IPS DF 6.9 (cell line): ENCODE measurements at places on chromosomes 13 and 19.

GRCh38 chr13:59112221-59112718 is 1051.5 kb downstream of the DIAPH3 start:
- no peak for DNase-seq

- no peak for DNase-seq
Observed at GRCh38 chr13:30026909-30027308, 176.5 kb upstream of the UBL3 start.

- no peak for DNase-seq
Observed at GRCh38 chr13:45226024-45226423, 25.2 kb upstream of the KCTD4 start.

DNA sequence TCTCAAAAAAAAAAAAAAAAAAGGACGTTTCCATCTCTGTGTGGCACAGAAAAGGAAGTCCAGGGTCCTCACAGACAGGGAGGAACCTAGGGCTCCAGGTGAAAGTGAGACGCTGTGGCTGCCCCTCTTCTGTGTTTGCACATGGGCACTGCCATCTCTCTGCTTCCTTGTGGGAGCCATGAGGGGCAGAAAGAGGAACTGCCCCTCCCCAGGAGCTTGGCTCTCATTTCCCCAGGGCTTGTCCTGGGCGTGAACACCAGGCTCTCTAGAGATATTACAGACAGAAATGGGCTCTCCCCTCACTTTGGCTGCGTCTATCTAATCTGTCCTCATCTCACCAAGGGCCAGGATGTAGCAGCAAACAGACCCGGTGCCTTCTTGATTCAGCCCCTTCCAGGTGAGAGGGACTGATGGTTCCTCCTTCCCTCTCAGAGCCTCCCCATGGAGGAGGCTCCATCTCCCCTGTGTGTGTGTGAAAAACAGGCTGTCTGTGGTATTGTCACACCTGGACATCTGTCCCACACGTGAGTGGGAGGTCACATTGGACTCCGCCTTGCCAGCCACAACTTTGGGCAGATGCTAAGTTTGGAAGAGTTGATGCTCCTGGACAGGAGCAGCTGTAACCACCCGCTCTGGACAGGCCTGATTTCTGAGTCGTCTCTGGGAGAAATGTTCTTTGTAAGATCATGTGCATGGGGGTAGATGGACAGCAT is 840 bp upstream of the LILRA4 start:
- DNase-seq = no peak

GRCh38 chr19:32373585-32374295 is 28.3 kb downstream of the ZNF507 start:
- no peak for DNase-seq

- no peak for DNase-seq
Observed at GRCh38 chr13:112679381-112679780, 10.5 kb upstream of the ATP11A start.

- DNase-seq = no peak
Observed at GRCh38 chr13:65532231-65532630, 1697.9 kb downstream of the PCDH9 start.

DNA sequence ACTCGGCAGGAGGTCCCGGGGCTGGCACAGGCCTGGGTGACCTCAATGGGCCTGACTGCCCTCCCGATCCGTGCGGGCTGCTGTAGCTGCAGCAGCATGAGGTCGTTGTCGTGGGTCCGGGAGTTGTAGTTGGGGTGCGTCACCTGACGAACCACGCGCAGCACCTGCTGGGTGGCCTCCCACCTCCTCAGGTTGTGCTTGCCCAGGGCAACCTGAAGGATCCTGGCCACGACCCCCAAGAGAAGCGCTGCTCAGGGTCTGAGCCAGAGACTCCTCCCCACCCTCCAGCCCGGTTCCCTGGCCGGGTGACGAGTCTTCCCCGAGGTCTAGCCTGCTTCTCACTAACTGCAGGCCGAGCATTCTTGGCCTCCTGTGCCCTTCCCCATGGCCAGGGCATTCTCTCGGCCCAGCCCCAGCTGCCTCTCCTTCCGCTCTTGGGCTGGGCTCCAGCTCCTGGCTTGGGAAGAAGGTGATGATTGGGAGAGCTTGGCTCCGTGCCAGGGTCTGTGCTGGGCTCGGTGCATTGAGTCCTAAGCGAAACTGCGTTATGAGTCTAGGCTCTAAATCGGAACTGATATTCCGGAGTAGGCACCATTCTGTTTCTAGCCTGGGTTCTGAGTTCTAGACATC is 3.1 kb downstream of the KLK14 start:
- no peak for DNase-seq

DNA sequence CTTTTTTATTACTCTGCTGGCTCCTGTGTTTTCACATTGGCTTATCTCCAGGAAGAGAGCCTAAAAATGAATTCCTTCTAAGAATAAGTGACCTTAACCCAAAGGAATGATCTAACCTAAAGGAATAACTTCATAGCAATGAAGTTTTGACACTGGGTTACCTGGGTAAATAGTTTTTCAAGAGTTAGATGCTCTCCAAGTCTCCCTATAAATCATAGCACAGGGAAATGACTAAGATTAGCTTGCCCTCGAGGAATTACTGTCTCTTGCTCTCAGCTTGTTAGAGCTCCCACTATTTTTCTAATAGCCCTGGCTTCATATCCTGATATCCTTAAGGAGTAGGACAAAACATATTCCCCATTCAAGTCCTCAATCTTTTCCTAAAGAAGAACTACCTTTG is 66.3 kb downstream of the SPRY2 start:
- DNase-seq = no peak

- no peak for DNase-seq
Observed at GRCh38 chr19:40026597-40026970, 29.4 kb downstream of the ZNF780B start.

DNA sequence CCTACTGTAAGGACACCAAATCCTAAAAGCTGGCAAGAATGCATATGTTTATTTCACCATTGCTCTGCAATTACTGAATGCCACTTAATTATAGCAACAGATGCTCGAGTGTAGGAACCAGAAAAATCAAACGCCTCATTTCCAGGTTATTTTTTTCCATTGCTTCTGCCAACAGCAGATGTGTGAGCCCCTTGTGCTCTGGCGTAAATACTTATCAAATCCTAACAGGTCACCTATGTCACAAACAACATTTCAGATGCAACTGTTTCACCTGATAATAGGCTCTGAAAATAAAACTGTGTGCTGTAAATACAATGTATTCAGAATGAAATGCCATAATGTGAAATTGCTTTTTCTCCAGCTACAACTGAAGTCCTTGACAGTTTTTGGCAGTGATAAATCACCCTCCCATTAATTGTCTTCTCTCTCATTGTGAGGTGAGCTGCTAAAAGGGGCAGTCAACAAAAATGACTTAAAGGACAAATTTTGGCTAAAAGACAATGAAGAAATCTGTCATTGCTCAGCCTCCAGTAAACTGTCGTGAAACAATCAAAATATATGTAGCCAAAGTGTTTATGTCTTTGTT is 344.0 kb downstream of the DACH1 start:
- DNase-seq = no peak

- DNase-seq = no peak
Observed at GRCh38 chr19:52621376-52621775, 16.8 kb downstream of the ZNF83 start.

DNA sequence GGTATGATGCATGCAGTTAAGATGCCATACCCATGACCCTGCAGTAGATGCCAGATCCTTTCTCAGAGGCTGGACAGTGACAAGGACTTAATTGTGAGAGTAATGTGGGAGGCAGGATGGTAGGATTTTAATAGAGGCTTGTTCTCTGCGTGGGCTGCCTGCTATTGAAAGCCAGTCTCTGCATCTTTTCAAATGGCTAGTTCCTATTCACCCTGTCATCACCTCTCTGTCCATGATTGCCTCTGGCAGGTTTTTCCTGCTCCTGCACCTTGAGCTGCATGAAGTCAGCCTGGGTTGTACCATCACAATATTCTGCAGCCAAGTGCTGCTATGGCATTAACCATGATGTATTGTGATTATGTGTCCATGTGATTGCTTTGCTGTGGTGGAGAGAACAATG is 440.5 kb downstream of the ITGBL1 start:
- no peak for DNase-seq

DNA sequence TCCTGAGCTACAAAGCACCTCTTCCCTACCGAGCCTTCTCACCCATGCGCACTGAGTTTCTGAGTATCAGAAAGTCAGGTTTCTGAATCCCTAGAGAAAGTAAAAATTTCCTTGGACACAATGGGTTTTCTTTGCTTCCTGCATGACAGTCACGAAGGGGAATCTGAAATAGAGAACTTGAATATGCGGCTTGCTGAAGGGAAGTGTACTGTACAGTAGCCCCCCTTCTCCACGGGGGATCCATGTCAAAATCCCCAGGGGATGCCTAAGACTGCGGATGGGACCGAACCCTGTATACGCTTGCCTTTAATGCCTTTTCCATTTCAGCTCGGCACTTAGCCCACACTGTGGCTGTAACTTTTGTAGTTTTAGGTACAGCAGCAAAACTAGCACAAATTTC is 107.9 kb downstream of the GGACT start:
- no peak for DNase-seq

DNA sequence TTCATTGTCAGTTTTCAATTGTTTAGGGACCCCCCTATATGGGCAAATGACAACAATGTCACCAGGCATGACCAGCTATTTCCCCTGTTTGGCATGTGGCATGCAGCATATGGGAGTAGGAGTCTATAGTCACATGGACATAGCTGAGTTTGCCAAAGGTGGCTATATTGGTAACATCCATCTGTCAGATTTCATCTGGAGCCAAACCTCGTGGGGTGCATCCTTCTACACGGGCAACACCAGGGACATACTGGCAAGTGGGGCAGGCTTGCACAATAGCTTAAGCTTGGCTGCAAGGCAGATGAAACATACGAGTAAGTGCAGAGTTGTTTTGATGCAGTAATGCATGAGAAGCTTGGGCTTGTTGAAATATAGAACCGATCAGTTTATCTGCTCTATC is 24.5 kb upstream of the ZNF816 start:
- no peak for DNase-seq

DNA sequence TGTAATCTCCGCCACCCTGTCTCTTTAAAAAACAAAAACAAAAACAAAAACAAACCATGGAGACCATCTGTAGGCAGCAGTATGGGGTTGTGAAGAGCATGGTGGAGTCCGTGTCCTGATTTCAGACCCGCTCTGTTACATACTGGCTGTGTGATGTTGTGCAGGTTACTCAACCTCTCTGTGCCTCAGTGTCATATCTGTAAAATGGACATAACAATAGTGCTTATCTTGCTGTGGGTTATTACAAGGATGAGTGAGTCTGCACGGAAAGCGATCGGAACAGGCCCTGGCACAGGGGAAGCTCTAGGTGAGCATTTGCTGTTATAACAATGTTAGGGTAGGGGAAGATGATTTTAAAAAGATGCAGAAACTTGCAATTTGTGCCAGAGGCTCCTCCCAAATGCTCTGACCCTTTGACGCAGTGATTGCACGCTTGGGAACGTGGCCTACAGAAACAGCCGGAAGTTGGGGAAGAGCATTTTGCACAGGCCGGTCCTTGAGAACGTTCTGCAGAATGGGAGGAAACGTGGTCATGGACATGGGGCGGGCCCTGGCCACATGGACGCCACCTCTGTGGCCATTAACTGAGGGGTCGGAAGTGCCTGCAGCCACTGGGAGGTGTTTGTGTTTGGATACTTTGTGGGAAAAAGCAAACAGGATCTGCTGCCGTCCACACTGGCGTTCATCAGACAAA is 15.7 kb upstream of the SELENOW start:
- no peak for DNase-seq

DNA sequence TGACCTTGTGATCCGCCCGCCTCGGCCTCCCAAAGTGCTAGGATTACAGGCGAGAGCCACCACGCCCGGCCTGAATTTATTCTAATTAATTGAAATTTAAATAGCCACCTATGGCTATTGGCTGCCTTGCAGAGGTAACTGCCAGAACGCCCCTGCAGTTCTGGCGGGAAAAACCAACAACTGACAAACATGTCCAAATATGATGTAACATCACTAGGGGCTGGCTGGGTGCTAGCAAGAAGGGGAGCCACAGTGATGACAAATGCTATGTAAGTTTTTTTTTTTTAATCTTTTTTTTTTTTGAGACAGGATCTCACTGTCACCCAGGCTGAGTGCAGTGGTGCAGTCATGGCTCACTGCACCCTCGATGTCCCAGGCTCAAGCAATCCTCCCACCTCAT is 12.9 kb downstream of the ZSWIM9 start:
- DNase-seq = no peak

DNA sequence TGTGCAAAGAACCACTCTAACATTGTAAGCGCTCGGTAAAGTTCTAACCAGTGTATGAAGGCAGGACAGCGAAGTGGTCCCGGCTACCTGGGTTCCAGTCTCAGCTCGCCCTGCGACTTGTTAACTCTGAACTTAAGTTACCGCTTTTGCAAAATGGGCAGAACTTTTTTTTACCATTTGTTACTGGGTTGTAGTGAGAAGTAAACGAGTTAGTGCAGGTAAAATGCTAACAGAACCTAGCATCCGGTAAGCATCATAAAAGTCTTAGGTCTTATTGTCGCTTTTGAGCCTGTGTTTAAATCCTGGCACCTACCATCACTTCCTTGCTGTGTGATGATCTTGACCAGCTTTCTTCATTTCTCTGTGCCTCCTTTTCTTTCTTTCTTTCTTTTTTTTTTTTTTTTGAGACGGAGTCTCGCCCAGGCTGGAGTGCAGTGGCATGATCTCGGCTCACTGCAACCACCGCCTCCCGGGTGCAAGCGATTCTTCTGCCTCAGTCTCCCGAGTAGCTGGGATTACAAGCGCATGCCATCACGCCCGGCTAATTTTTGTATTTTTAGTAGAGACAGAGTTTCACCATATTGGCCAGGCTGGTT is 734 bp upstream of the TRMT1 start:
- DNase-seq = no peak

DNA sequence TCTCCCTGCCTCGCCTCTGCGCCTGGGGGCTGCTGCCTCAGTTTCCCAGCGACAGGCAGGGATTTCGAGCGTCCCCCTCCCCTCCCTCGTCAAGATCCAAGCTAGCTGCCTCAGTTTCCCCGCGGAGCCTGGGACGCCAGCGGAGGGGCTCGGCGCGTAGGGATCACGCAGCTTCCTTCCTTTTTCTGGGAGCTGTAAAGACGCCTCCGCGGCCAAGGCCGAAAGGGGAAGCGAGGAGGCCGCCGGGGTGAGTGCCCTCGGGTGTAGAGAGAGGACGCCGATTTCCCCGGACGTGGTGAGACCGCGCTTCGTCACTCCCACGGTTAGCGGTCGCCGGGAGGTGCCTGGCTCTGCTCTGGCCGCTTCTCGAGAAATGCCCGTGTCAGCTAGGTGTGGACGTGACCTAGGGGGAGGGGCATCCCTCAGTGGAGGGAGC is 722 bp upstream of the ICAM1 start:
- DNase-seq = no peak

- no peak for DNase-seq
Observed at GRCh38 chr13:92196591-92197256, 798.3 kb downstream of the GPC5 start.

DNA sequence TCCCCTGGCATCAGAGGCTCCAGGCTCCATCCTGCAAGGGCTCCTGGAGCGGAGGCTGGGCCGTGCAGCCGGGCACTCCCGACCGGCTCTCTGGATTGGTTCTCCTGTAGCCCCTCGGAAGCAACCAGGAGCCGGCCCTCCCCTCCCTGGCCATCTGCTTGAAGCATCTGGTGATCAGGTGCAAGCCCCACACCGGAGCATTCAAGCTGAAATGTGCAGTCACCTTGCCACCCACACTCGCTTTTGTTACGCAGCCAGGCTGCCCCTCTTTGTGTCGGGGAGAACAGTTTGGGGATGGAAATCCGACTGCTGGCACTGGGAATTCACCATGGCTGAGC is 258.8 kb downstream of the ZNF536 start:
- DNase-seq = no peak
